ENCODE measurements at places on chromosomes 13 and 19.

- no peak for DNase-seq
Measured at GRCh38 chr13:107553838-107554237, 661.5 kb downstream of the LIG4 start.

DNA sequence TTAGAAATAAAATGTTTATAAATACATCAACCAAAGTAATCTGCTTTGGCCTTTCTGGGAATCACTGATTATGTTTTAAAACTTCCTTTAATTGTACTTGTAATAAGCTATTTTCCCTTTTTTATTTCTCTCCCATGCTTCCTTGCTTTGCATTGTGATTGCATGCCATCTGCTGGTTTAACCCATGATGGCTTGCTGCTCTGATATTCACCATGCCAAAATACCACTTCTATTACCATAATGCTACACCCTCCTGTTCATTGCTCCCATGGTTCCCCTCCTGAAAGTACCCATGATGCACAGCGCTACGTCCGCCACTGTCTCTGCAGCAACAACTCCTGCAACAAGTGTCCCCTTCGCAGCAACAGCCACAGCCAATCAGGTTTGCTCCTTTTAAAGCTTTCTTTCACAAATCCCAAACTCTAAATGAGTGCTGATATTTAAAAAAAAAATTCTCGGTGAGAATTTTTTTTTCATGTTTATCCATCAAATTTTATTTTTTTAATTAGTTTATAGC is 67.7 kb upstream of the RAP2A start:
- DNase-seq: no peak

GRCh38 chr13:66518068-66518467 is 712.1 kb downstream of the PCDH9 start:
- DNase-seq: no peak

GRCh38 chr19:3610745-3611717 is 4.4 kb upstream of the TBXA2R start:
- no peak for DNase-seq

GRCh38 chr13:32720026-32720425 is 133.8 kb downstream of the PDS5B start:
- no peak for DNase-seq

DNA sequence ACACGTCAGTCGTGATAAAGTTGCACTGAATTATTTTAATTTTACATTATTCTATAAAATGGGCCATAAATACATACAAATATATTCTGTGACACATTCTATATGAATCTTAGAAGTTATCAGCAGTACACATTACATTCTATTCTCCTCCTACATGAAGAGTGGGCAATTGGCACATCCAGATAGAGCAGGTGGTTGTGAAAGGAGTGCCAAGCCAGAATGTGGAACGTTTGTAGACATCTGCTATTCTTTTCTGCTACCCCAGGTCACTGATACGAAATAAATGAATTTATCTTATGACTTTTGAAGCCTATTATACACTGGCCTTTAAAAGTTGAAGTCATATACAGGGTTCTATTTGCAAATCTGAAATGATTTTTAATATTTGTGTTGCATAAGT is 373.2 kb downstream of the PCDH17 start:
- no peak for DNase-seq

DNA sequence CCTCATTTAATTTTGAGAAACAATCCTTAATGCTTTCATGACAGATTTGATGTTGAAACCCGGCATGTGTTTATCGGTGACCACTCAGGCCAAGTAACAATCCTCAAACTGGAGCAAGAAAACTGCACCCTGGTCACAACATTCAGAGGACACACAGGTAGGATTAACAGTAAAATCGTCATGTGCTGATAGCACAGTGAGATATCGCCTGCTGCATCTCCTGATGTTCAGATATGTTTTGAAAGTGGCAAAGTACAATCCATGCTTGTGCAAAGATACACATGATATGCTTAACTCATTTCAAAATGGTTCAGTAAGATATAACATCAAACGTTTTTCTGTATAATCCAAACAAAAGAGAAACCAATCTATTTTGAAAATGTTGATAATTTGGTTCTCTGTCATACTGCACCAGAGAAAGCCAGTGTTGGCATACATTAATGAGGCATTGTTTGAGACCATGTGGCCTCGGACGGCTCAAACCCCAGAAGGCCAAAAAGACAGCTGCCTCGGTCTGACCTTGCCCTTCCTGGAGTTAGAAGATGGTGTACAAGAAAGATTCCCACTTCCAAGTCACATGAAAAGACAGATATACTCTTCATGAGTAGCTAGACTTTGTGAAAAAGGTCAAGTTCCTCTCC is 76.2 kb downstream of the DHRS12 start:
- no peak for DNase-seq

DNA sequence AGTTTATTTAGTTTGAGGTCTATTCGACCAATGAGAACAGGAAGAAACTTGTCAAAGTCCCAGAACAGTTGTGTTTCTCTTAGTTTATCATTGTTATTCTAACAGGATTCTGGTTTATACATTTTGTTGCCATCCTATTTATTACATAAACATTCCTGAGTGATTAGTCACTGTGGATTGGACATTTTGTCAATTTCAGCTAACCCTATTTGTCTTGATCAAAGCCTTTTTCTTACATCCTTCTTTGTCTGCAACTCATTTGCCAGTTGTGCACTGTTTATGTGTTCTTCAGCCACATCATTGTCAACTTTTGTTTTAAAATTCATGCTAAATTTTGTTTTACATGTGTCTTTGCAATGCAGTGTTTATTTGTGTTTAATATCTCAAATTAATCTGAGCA is 886.0 kb upstream of the SLC10A2 start:
- DNase-seq: no peak

GRCh38 chr19:40302224-40303011 is 17.3 kb upstream of the AKT2 start:
- no peak for DNase-seq

- DNase-seq: no peak
Measured at GRCh38 chr19:16868423-16869130, 20.2 kb upstream of the F2RL3 start.

GRCh38 chr13:94583926-94584325 is 12.0 kb downstream of the TGDS start:
- no peak for DNase-seq

- DNase-seq: no peak
Measured at GRCh38 chr19:16018106-16018755, 58.1 kb upstream of the TPM4 start.

- no peak for DNase-seq
Measured at GRCh38 chr13:72505376-72505775, 222.1 kb downstream of the MZT1 start.

DNA sequence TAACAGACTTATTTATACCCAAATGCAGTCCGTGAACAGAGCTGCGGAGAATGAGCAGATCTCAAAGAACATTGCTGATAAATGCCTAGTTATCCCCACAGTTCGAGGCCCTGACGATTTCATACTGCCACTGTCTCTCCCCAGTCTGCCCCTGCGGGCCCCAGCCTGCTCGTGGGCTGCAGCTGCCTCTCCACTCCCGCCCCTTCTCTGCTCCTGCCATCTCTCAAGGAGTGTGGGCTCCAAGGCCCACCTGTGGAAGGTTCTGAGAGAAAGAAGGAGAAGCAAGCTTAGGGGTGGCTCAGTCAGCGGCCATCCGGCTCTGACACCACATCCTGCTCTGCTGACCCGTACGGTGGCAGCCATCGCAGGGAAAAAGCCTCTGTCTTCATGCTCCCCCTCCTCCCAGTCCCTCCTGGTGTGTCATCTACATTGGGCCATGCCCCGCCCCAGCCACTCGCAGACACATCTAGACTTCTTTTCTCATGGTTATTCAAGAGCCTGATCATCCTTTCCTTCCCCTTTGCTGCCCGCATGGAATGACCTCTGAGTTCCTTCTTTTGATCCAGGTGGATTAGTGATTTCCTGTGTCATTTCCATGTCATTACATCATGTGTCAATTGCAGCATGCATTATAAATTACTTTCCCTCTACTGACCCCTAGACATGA is 52.0 kb downstream of the EPS15L1 start:
- DNase-seq: no peak

DNA sequence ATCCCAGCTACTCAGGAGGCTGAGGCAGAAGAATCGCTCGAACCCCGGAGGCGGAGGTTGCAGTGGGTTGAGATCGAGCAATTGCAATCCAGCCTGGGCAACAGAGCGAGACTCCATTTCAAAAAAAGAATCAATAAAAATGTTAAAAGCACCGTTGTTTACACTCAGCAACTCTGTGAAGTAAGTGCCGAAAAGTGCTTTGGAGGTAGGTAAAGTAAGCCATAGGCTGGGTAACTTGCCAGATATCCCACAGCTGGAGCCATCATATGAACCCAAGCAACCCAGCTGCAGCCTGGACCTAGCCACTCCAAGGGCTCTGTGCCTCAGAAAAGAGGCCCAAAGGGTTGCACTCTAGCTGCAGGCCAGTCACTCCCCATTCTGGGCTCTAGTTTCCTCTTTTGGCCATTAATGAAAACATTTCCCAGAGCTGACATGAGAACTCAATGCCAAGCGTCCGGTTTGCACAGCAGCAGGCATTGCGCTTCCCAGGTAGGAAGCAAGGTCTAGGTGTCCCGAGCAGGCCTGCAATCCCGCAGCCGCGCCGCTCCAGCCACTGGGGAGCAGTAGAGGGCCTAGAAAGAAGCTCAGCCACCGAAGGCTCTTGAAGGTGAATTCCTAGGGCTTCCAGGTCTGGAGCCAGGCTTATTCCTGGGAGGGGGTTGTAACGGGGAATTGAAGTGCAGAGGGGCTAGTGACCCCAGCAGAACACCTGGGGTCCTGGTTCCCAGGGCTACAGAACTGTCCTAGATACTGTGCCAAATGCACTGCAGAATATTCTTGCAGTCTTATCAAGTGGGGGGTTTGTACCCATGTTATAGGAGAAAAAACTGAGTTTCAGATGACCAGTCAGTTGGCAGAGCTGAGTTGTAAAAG is 4.1 kb upstream of the CD79A start:
- peak; percentile 55 for DNase-seq

GRCh38 chr13:59962343-59962742 is 201.4 kb downstream of the DIAPH3 start:
- no peak for DNase-seq

GRCh38 chr19:14477418-14478112 is 2.4 kb upstream of the PTGER1 start:
- DNase-seq: peak; percentile 40

DNA sequence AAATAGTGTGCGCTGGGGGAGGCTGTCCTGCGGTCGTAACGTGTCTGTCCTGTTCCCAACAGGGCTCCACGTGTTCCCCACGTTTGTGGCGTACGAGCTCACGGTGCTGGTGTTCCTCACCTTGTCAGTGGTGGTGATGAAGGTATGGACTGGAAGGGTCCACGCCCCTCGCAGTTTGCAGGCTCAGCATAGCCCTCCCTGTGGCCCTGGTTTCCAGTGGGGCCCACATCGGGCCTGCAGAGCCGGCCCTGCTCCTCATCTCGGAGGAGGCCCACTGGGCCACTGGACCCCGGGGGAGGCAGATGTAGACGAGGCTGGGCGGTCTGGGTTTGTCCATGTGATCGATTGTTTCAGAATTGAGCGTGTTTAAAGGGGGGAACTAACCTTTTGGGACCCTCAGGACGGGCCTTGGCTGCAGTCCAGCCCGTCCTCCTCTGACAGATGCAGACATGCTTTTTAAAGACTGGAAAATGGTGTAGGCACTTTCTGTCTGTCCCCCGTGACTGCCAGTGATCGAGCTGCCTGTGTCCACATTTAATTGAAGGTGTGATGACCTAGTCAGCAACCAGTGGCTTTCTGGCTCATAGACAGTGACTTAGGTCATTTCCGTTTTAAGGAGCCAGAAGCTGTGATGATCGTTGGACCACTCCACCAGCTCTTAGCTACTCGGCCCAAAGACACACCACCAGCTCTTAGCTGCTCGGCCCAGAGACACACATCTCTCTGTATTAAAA is 37.1 kb upstream of the TFDP1 start:
- DNase-seq: peak; percentile 75

DNA sequence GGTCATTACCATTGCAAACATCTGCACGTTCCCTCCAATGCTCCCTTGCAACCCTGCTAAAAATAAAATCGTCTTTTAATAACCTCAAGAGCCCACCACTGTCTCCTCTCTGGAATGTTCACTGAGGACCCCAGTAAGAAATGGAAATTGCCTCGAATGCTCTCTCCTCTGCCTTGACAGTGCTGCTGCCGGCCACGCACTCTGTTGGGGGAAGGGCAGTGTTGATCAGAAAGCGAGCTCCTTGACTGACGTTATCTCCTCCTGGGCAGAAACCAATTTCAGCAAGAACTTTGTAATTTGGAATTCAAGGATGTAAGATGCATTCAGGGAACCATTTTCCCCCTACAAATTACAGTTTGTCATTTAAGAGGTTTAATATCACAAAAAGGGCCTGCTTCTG is 718.5 kb downstream of the UQCRFS1 start:
- DNase-seq: no peak

GRCh38 chr13:29436721-29437280 is 158.7 kb downstream of the SLC7A1 start:
- no peak for DNase-seq

DNA sequence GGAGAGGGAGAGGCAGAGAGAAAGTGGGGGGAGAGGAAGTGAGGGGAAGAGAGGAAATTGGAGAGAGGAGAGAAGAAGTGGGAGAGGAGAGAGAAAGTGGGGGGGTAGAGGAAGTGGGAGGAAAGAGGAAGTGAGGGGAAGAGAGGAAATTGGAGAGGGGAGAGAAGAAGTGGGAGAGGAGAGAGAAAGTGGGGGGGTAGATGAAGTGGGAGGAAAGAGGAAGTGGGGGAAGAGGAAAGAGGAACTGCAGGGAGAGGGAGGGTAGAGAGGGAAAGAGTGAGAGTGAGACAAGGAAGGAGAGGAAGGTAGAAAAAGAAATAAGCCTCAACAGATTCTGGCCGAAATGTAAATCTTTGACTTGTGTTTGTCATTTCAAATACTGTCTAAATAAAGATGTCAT is 146.6 kb downstream of the KLF12 start:
- no peak for DNase-seq

- DNase-seq: no peak
Measured at GRCh38 chr13:112260108-112261055, 115.8 kb upstream of the SPACA7 start.

- no peak for DNase-seq
Measured at GRCh38 chr19:49530708-49531107, 2.9 kb downstream of the RCN3 start.

DNA sequence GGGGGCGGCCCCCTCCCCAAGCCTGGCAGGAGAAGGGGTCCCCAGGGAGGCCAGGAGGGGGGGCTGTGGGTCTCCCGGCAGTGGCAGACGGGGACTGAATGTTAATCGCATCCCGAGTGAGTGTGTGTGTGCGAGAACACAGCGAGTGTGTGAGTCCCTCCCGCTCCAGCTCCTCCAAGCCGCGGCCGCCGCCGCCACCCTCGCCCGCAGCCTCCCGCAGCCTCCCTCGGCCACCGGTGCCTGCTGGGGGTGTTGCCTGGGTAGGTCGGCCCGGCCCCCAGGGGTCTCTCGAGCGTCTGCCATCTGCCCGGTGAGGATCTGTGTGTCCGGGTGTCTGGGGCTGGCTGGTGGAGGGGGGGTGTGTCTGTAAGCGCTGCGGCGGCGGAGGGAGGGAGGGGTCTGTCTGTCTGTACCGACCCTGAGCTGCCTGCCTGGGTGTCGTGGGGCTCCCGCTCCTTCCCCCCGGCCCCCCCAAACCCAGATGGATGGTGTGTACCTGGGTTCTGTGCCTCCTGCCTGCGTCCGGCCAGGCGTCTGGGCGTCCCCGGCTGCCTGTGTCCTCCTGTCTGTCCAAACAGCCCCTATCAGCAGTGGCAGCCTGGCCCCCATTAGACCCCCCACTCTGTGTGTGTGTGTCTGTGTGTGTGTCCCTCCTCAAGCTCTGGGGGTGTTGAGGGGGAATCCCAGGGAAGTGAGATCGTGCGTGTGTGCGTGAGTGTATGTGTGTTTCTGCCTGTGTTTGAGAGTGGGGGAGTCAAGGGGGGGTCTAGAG is at the start of gene GRIN2D:
Gene GRIN2D, plus strand, starts transcription at position 110 of the 772 bp plus-strand sequence. CDS start 4,725 bp downstream, outside the sequence.
- no peak for DNase-seq
